ENCODE measurements at places on chromosomes 12 and 14. TPM values are rescaled to one million over a fixed set of nuclear protein-coding genes. Genes with fewer than 3 reads are reported as not detected.
A peak's percentile ranks its signal among the peaks of the same experiment; 100 is the strongest.

GRCh38 chr12:7005311-7005710 lies 13.0 kb downstream of the LPCAT3 start:
- no peak overlapping the region for H3K27ac ChIP-seq
- H3K27me3 ChIP-seq: no peaks in the 10 kb centered on the region
- no peak overlapping the region for H3K4me3 ChIP-seq
- no peak for DNase-seq

DNA sequence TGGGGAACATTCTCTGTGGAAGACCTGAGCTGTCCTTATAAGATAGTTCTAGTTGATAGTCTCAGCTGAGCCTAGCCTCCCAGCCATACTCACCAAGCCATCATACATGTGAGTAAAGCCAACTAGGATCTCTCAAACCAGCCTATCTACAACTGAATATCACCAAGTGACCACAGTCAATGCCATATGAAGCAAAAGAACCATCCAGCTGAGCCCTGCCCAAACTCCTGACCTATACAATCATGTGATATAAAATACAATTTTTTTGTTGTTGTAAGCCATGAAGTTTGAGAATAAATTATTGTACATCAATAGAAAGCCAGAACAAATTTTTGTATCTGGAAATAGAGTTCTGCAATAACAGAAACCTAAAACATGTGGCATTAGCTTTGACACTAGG lies 118.3 kb downstream of the SLC25A21 start:
- H3K36me3 ChIP-seq: peaks cover 11% of the 10 kb centered on the region
- no peaks in the 10 kb centered on the region for H3K27me3 ChIP-seq
- H3K4me1 ChIP-seq: no peaks in the 10 kb centered on the region
- no peak overlapping the region for H3K27ac ChIP-seq
- H3K4me3 ChIP-seq: no peak overlapping the region
- DNase-seq: no peak

- no peak overlapping the region for H3K4me3 ChIP-seq
- DNase-seq: no peak
- H3K27ac ChIP-seq: no peak overlapping the region
- H3K27me3 ChIP-seq: no peaks in the 10 kb centered on the region
- no peaks in the 10 kb centered on the region for H3K36me3 ChIP-seq
- no peaks in the 10 kb centered on the region for H3K4me1 ChIP-seq
Observed at GRCh38 chr14:33449268-33449667, 501.6 kb downstream of the EGLN3 start.

- H3K27ac ChIP-seq: no peak overlapping the region
- no peaks in the 10 kb centered on the region for H3K27me3 ChIP-seq
- H3K4me3 ChIP-seq: no peak overlapping the region
- no peaks in the 10 kb centered on the region for H3K4me1 ChIP-seq
- no peak for DNase-seq
Observed at GRCh38 chr12:15597125-15597830, 191.9 kb downstream of the EPS8 start.

GRCh38 chr12:109762673-109763191 lies 49.1 kb downstream of the FAM222A start:
- H3K4me3 ChIP-seq: no peak overlapping the region
- peak; percentile 22 for DNase-seq
- H3K27ac ChIP-seq: no peak overlapping the region
- H3K36me3 ChIP-seq: no peaks in the 10 kb centered on the region

- no peaks in the 10 kb centered on the region for H3K36me3 ChIP-seq
- H3K4me3 ChIP-seq: no peak overlapping the region
- H3K4me1 ChIP-seq: peaks cover 7% of the 10 kb centered on the region
- H3K27me3 ChIP-seq: no peaks in the 10 kb centered on the region
Observed at GRCh38 chr14:92880351-92880750, 42.6 kb upstream of the CHGA start.

DNA sequence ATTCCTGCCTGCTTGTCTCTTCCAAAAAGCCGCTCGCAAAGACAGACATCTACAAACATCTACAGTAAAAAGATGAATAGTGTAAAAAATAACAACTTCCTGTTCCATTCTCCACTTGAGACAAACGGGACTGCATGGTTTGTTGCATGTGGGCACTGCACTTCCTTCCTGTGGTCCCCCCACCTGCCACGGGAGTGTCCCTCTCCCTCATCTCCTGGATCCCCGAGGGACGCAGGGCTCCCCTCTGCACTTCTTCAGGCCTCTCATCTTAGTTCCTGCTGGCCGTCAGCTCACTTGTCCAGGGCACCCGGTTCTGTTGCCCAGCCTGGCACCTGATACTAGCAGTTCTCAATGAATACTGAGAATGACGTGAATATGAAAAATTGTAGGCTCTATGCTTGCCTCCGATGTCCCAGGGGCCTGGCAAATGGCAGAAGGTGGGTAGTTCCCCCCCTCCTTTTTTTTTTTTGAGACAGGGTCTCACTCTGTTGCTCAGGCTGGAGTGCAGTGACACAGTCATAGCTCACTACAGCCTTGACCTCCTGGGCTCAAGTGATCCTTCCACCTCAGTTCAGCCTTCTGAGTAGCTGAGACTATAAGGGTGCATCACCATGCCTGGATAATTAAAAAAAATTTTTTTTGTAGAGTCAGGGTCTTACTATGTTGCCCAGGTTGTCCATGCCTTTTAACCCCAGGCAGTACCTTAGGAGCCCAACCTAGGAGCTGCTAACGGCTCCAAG lies 3.5 kb upstream of the KLC1 start:
- no peaks in the 10 kb centered on the region for H3K36me3 ChIP-seq
- H3K4me1 ChIP-seq: no peaks in the 10 kb centered on the region
- no peak overlapping the region for H3K27ac ChIP-seq
- H3K27me3 ChIP-seq: no peaks in the 10 kb centered on the region
- H3K4me3 ChIP-seq: no peak overlapping the region

The FZD10 gene
- total RNA-seq: 0.55 TPM

The AMHR2 gene
- not detected for total RNA-seq

- H3K27me3 ChIP-seq: no peaks in the 10 kb centered on the region
- H3K4me1 ChIP-seq: no peaks in the 10 kb centered on the region
- no peak overlapping the region for H3K4me3 ChIP-seq
- peaks cover 53% of the 10 kb centered on the region for H3K36me3 ChIP-seq
Observed at GRCh38 chr14:64423987-64424386, 35.8 kb downstream of the MTHFD1 start.

DNA sequence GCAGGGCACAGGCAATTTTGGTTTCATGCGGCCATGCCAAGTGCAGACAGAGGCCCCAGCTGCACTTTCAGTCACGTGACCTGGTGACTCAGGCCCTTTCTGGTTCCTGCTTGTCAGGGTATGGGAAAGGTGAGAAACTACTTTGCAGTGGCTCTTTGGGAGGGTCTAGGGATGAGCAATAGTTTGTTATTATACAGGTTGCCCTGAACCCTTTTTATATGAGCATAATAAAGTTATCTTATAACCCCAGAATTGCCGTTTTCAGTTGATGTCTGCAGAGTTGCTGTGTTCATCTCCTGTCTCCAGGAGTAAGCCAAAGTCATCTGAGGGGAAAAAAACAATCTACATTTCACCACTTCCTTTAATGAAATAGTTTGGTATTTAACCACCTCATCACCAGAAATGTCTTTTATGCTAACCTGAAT lies 30.9 kb upstream of the EMP1 start:
- H3K36me3 ChIP-seq: no peaks in the 10 kb centered on the region
- no peak for DNase-seq
- no peak overlapping the region for H3K4me3 ChIP-seq
- no peaks in the 10 kb centered on the region for H3K27me3 ChIP-seq
- no peaks in the 10 kb centered on the region for H3K4me1 ChIP-seq

The C12orf50 gene
- total RNA-seq: 0.17 TPM

The PRR4 gene
- total RNA-seq: 1.9 TPM
